Stimulated activated CD4-positive, alpha-beta T cell treated with anti-CD3 and anti-CD28 coated beads, Interleukin-4, amount 100 ng/mL, for 24 hours (primary cell): ENCODE measurements at places on chromosomes 16 and 17.

GRCh38 chr17:30238387-30239088, 3.0 kb upstream of the SLC6A4 start:
- no peak for DNase-seq

DNA sequence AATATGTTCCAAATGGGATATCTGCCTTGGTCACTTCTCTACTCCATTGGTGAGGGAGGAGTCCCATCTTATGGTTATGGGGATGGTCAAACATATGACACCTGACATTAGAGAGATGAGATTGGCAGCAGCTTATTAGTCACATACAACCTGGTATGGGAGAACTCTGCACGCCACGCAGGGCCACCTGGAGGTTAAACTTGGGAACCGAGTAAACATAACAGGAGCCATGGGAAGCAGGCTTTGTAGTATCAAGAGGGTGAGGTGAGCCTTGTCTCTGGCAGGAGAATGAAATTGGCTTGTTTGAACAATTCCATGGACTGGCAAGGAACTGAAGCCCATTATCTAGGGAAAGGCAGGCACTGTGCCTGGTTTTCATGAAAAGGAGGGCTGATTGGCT, 238.7 kb upstream of the ELAC2 start:
- DNase-seq = no peak

- DNase-seq = no peak
These were observed 213.4 kb downstream of the SOX9 start for GRCh38 chr17:72334205-72334604.

- no peak for DNase-seq
These were observed 98.9 kb upstream of the NLRP1 start for GRCh38 chr17:5683241-5683640.

- DNase-seq = no peak
These were observed 123.2 kb downstream of the CDRT15L2 start for GRCh38 chr17:20702692-20703091.
